ENCODE measurements at places on chromosomes 3 and 15.

GRCh38 chr15:60649845-60650548 lies 171.1 kb upstream of the ICE2 start:
- peak overlapping the region; percentile 89 for H3K27ac ChIP-seq
- peak overlapping the region; percentile 70 for H3K4me3 ChIP-seq
- H3K27me3 ChIP-seq, result peaks cover under 1% of the 10 kb centered on the region
- H3K36me3 ChIP-seq, result peaks cover 3% of the 10 kb centered on the region
- peaks cover 69% of the 10 kb centered on the region for H3K4me1 ChIP-seq
- peak; percentile 46 for DNase-seq

- no peak for DNase-seq
- H3K27me3 ChIP-seq, result peaks cover 9% of the 10 kb centered on the region
- H3K27ac ChIP-seq, result no peak overlapping the region
- H3K36me3 ChIP-seq, result no peaks in the 10 kb centered on the region
Observed at GRCh38 chr15:62298811-62299210, 133.7 kb upstream of the C2CD4B start.

- H3K4me3 ChIP-seq, result no peak overlapping the region
- no peaks in the 10 kb centered on the region for H3K4me1 ChIP-seq
- H3K27me3 ChIP-seq, result peaks cover 8% of the 10 kb centered on the region
- H3K27ac ChIP-seq, result no peak overlapping the region
- no peak for DNase-seq
Observed at GRCh38 chr3:39665441-39665840, 144.0 kb upstream of the MYRIP start.

DNA sequence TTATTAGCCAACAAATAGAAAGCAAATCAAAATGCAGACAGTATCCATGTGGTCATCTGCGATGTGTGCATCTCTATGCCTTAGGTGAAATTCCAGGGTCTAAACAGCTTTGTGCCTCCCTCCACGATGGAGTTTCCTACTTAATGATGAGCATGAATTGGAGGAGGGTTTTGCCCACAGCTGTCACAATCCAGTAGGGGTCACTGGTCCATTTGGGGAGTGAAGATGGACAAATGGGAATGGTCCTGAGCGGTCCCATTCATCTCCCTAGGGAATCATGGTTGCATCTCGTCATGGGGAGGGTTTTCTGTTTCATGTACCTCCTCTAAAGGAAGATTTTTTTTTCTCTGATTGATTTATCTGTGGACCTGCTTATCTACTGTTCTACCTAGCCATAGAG lies 358.0 kb downstream of the PTPRG start:
- no peak for DNase-seq
- no peaks in the 10 kb centered on the region for H3K4me1 ChIP-seq
- no peak overlapping the region for H3K27ac ChIP-seq
- H3K36me3 ChIP-seq, result no peaks in the 10 kb centered on the region

DNA sequence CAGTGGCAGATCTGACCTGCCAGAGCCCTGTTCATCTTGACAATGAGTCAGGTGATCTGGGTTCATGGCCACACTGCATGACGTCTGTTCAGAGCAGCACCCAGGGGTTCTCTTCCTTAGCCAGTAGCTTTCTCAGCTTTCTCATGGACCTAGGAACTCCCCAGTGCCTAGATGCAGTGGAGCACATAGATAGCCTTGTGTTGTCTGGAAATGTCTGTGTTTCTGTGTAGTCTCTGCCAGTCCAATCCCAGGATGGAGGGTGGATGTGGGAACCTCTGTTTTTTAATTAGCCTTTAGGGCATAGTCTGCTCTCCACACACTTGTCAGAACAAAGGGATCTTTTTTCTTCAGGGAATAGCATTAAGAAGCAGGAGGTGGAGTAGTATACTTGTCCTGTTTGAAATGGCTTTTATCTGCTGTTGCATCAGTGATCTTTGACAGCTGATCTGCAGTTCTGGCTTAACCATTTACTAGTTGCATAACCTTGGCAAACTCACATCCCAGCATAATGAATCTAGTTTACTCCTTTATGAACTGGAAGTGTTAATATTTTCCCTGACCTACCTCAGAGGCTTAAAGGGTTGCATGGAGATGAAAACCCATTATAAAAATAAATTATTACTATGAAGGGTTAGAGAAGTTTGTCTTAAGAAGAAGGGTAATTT lies 16.1 kb upstream of the CACNA1D start:
- peaks cover 7% of the 10 kb centered on the region for H3K27me3 ChIP-seq
- H3K4me1 ChIP-seq, result no peaks in the 10 kb centered on the region
- DNase-seq, result no peak

DNA sequence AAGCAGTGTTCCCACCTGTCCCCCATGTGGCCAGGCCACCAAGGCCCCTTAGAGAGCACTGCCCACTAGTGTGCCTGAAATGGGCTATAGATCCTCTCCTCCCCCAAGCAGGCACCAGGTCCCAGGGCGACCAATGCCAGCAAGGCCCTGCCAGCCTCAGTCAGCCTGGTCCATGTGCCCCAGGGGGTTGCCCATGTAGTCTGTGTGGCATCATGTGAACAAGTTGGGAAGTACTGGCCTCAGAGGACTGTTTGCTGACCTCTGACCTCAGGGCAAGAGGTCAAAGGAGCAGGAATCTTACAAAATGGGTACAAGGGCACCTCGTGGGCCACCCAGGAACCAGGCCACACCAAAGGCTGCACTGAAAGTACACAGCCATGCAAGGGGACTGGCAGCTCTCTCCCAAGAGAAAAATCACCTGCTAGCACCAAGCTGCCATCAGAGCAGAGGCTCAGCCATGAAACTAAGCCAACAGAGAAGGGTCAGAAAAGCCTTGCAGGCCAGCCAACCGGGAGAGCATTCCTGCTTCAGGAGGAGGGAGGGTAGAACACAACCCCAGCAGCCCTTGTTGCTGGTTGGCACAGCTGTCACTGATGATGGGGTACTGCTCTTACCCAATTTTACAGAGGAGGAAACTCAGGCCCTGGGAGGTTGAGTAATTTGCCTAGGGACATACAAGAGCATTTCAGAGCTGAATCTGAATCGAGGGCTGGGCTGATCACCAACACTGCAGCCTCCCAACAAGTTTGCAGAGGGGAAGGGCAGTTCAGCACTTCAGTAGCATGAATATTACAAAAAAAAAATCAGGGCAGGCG lies 5.2 kb upstream of the FURIN start:
- no peaks in the 10 kb centered on the region for H3K27me3 ChIP-seq
- H3K36me3 ChIP-seq, result peaks cover 11% of the 10 kb centered on the region
- H3K4me1 ChIP-seq, result peaks cover 69% of the 10 kb centered on the region
- H3K27ac ChIP-seq, result peak overlapping the region; percentile 84

DNA sequence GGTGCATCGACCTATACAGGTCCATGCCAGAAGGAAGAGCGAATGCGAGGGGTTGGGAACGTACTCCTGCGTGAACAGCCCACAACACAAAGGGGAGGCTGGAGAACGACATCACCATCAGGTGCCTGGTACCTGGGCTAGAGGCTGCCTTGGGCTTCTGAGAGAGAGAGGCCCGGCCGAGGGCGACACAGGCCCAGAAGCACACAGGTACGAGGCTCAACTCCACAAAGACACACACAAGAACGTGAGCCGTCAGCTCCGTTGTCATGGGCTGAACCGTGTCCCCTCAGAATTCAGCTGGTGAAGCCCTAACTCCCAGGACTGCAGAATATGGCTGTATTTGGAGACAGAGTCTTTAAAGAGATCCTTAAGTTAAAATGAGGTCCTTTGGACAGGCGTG lies 134.3 kb downstream of the ATP10A start:
- H3K4me1 ChIP-seq, result peaks cover 4% of the 10 kb centered on the region
- no peak for DNase-seq
- H3K27me3 ChIP-seq, result no peaks in the 10 kb centered on the region
- peaks cover 7% of the 10 kb centered on the region for H3K36me3 ChIP-seq
- no peak overlapping the region for H3K27ac ChIP-seq

DNA sequence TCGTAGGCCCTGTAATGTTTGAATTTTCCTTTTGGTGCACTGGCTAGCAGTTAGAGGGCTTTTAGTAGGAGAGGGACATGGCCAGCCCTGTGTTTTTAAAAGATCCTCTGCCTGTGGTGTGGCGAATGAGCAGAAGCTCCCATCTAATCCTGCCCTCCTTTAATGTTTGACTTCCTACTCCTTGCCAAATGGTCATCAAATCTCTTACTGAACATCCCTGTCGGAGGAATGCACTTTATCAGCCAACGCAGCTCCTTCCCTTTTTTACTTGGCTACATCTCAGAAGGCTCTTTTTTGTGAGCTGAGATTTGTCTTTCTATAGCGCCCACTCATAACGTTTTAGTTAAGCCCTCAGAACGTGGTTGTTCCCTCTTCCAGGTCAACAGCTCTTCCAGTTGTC lies 44.8 kb downstream of the MAP2K5 start:
- no peak overlapping the region for H3K4me3 ChIP-seq
- no peaks in the 10 kb centered on the region for H3K27me3 ChIP-seq
- no peaks in the 10 kb centered on the region for H3K4me1 ChIP-seq
- DNase-seq, result no peak
- H3K36me3 ChIP-seq, result peaks cover 25% of the 10 kb centered on the region
